Fibroblast of lung (primary cell): ENCODE measurements at places on chromosomes 13 and 19. TPM values are rescaled to one million over a fixed set of nuclear protein-coding genes. Genes with fewer than 3 reads are reported as not detected.

CYP4F2 gene
- total RNA-seq, result not detected in 2 replicates

GRCh38 chr13:25806264-25806974 lies 245.4 kb downstream of the SHISA2 start:
- DNase-seq, result peak; percentile 8

GRCh38 chr13:68257111-68257842 lies 1027.1 kb upstream of the PCDH9 start:
- DNase-seq, result peak; percentile 51

DNA sequence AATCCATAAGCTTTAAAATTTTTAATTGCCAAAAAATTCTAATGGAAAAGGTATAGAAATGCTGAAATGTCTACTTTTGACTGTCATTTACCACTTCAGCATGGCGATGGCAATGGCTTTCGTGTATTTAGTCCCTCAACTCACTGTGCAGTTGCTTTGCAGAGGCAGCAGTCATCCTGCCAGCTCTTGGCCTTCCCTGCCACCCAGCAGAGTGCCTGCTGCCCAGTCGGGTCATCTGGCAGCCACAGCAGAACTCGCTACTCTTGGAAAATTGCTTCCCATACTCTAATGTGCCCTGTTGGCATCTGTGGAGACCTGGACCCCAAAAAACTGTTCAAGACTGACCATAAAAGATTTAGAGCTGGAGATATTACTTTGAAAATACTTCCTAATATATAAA lies 383.2 kb downstream of the UQCRFS1 start:
- no peak for DNase-seq
